Smooth muscle cell of bladder (primary cell): ENCODE measurements at places on chromosomes 6 and 20. TPM values are rescaled to one million over a fixed set of nuclear protein-coding genes. Genes with fewer than 3 reads are reported as not detected.

MYB gene
- total RNA-seq = 0.09 and 0.14 TPM in 2 replicates

ADGRF5 gene
- total RNA-seq = 0.14 and 1.6 TPM in 2 replicates

GPLD1 gene
- 0.14 and 0.28 TPM in 2 replicates for total RNA-seq

KIAA0408 gene
- 0.37 and 0.71 TPM in 2 replicates for total RNA-seq

ELOVL4 gene
- 4.7 and 5.6 TPM in 2 replicates for total RNA-seq

GNAS-AS1 gene
- 0.71 and 1.2 TPM in 2 replicates for total RNA-seq

IPCEF1 gene
- total RNA-seq = 0.09 and 0.43 TPM in 2 replicates

RHAG gene
- not detected in 2 replicates for total RNA-seq

PRRT1 gene
- total RNA-seq = 0.14 and 0.18 TPM in 2 replicates

ARFGAP1 gene
- 68.0 and 93.2 TPM in 2 replicates for total RNA-seq

LAMA2 gene
- 262 and 289 TPM in 2 replicates for total RNA-seq

ISM1 gene
- total RNA-seq = under 0.01 and 0.09 TPM in 2 replicates

CDSN gene
- under 0.01 TPM in 1 of 2 replicates, not detected in the other for total RNA-seq

THBD gene
- 1.00 and 1.2 TPM in 2 replicates for total RNA-seq

CCDC170 gene
- 2.6 and 3.1 TPM in 2 replicates for total RNA-seq

SLC22A3 gene
- 0.43 and 3.0 TPM in 2 replicates for total RNA-seq

SYNDIG1 gene
- 1.1 and 1.9 TPM in 2 replicates for total RNA-seq

OR2B6 gene
- not detected in 2 replicates for total RNA-seq

WFDC12 gene
- not detected in 2 replicates for total RNA-seq

ENPP5 gene
- total RNA-seq = 0.46 and 0.85 TPM in 2 replicates

TRAPPC3L gene
- 0.09 and 0.14 TPM in 2 replicates for total RNA-seq

MPIG6B gene
- total RNA-seq = not detected in 2 replicates

LPIN3 gene
- total RNA-seq = 2.1 and 6.0 TPM in 2 replicates

APCDD1L gene
- total RNA-seq = 7.0 and 14.1 TPM in 2 replicates

GNRH2 gene
- 0.09 and 0.57 TPM in 2 replicates for total RNA-seq

GRM1 gene
- total RNA-seq = under 0.01 TPM in 2 replicates

ZSCAN31 gene
- 7.8 and 16.2 TPM in 2 replicates for total RNA-seq

GFRAL gene
- total RNA-seq = not detected in 2 replicates

PNPLA1 gene
- total RNA-seq = under 0.01 TPM in 1 of 2 replicates, not detected in the other

ADGRG6 gene
- 6.4 and 8.1 TPM in 2 replicates for total RNA-seq
